MG63 (cell line): ENCODE measurements at places on chromosomes 5 and 9.

DNA sequence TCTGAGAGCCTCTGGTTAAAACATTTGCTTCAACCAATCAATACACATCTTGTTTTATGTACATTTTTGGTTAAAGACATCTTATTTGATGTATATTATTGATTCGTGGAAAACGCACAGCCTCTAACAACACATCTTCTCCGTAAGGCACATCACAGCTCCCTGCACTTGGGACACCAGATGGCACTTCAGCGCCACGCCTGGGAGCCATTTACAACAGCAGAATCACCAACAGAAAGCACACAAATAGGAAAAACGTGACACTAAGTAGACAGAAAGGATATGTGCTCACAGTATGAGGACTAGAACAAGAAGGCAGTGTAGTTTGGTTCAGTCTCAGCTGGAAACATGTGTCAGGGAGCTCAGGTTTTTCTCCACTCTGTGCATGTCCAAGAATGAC lies 199.7 kb downstream of the ROR2 start:
- no peak for DNase-seq

GRCh38 chr9:132175431-132175830 lies 13.6 kb downstream of the NTNG2 start:
- no peak for DNase-seq

DNA sequence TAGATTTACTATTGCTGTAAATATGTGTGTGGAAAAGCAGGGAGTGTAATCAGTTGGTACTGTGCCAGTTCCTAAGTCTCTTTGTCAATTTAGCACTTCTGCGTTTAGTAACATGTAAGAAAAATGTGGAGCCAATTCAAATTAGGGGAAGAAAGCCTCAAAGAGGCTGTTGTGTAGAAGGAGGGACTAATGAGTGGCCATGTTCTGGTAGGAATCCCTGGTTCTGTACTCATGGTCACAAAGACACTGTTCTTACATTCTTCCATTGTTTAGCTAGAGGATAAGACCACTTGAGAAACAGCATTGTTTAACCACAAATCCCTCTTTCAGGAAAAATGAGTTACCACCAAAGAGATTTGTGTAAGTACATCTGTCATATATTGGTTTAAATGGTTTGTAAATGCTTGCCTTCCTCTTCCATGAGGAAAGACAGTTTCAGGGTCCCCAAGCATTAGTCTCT lies 14.9 kb downstream of the ARHGEF28 start:
- no peak for DNase-seq

- DNase-seq, result no peak
Measured at GRCh38 chr5:6861036-6861435, 147.8 kb downstream of the TENT4A start.

GRCh38 chr9:126162611-126163381 lies 163.8 kb upstream of the MVB12B start:
- DNase-seq, result no peak

DNA sequence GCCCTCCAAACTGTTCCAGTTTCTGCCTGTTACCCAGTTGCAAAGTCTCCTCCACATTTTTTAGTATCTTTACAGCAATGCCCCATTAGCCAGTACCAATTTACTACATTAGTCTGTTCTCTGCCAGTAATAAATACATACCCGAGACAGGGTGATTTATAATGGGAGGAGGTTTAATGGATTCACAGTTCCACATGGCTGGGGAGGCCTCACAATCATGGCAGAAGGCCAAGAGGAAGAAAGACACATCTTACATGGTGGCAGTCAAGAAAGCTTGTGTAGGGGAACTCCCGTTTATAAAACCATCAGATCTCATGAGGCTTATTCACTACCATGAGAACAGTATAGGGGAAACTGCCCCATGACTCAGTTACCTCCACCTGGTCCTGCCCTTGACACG lies 600.7 kb upstream of the CDH6 start:
- DNase-seq, result no peak

DNA sequence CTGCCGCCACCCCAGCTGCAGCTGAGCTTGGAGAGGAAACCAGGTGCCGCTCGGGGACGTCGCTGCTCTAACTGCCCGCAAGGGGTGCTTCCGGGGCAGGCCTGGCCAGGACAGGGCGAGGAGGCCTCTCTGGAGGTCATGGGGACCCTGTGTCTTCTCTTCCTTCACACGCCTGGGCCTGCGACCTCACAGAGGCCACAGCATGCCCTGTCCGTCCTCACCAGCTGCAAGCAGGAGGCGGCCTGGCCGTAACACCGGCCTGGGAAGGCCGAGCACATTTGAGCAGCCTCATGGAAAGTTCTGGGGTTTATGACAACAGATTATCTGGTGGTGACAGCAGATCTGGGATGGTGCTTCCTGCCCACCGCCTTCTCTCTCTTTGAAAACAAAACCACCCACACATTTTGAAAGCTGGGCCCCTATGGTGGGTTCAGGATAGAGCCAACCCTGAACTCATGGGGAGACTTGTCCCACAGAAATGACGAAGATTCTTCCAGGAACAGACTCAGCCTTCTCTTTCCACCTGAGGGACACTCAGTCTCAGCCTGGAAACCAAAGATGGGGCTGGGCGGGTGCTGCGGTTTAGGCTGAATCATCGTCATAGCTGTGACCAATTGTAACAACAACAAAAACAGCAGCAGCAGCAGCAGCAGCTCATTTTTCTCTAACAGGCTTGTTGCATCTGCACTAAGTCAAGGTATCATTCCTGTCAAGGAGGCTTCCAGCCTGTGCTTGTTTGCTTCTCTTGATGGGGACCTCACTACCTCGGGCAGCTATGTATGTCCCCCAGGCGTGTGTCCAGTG lies 99.6 kb upstream of the RAPGEF1 start:
- DNase-seq, result peak; percentile 75

GRCh38 chr9:132602207-132602606 lies 19.8 kb downstream of the BARHL1 start:
- DNase-seq, result no peak

- no peak for DNase-seq
Measured at GRCh38 chr9:38720083-38720745, at the start of gene FAM240B. Gene FAM240B, minus strand, starts transcription at chr9:38720133. Its CDS starts 16,134 bp downstream, at chr9:38703999.

DNA sequence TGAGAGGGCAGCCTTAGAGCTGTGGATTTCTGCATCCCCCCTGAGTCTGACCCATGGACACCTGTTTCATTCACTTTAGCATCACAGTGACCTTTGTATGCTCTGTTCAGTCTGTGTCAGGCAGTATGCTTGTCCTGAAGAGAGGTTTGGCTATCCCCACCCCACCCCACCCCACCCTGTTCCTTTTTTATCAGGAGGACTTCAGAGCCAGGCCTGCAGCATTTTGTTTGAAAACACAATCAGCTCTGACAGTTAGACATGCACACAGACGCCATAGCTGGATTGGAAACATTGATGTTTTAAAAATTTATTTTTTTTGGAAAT lies 142.2 kb downstream of the NTRK2 start:
- DNase-seq, result no peak

DNA sequence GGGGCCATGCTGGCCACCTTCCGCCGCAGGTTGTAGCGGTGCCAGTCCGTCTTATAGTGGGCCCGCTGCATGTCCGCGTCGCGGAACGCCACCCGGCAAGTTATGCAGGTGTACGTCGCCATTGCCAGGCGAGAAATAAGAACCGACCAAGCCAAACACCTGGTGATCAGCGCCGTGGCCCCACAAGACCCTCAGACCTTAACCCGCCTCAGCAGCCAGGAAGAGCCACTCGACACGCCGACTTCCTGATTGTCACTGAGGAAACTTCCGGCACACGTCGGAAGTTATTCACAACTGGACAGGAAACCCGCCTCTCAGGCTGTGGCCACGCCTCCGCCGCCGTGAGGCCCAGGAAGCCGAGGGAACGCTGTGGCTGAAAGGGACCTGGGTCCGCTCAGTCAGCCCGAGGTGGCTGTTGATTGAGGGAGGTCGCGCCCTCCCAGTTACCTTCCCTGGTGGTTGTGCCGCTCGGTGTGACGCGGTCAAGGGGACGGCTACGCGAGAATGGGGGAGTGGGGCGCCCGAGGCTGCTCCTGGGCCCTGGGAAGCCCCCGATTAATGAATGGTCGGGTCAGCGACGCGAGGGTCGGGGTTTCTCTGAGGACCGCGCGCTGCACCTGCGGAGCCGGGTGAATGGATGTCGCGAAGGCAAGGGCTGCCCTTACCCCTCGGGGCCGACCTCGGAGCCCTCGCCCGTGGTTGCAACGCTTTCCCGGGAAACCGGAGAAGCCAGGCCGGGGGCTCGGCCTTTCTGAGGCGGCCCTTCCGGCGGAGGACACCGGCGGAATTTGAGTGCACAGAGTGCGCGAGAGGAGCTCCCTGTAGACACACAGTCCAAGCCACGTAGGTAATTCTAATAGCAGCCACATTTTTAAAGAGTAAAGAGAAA lies at the start of gene ZNF622:
Gene ZNF622, minus strand, starts transcription at position 257 of the 889 bp plus-strand sequence. Its CDS starts 135 bp downstream, at position 122.
- DNase-seq, result peak; percentile 93

DNA sequence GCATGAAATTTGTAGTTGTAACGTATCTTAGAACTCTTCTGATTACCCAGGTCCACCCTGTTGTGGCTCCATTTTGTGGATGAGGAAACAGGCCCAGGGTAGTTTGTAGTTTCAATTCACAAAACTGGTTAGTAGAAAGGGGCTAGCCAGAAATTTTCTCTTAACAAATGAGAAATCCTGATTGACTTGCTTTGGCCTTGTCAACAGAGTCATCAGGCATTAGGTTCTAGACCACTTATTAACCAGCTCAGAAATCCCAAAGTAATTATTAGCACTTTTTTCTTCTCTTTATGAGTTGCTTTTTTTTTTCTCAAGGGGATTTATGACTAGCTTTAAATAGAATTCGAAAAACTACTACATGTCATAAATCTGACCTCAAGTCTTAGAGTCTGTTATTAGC lies 160.2 kb downstream of the SH3GL2 start:
- no peak for DNase-seq

DNA sequence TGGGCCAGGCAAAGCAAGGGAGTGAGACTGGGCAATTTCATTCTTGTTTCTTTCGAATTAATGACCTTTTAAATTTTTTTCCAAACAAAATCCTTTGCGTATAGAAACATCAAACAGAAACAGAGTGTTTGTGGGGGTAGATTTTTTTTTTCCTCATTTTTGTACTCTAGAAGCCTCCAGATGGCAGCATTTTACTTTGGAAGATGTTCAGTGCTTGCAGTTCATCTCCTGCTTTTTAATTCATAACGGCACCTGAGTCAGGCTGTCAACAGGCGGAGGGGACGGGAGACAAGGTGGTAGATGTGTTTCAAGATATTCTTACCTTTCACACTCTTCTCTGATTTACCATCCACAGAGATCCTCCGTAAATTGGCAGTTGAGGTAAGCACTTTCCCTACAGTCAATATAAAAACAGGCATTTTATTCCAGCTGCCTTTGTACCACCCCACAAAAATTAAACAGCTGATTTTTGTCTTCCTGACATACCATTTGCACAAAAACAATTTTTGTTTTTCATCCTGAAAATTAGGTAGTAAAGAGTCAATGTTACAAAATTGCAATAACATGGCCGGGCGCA lies 99.5 kb upstream of the FBXL17 start:
- no peak for DNase-seq

DNA sequence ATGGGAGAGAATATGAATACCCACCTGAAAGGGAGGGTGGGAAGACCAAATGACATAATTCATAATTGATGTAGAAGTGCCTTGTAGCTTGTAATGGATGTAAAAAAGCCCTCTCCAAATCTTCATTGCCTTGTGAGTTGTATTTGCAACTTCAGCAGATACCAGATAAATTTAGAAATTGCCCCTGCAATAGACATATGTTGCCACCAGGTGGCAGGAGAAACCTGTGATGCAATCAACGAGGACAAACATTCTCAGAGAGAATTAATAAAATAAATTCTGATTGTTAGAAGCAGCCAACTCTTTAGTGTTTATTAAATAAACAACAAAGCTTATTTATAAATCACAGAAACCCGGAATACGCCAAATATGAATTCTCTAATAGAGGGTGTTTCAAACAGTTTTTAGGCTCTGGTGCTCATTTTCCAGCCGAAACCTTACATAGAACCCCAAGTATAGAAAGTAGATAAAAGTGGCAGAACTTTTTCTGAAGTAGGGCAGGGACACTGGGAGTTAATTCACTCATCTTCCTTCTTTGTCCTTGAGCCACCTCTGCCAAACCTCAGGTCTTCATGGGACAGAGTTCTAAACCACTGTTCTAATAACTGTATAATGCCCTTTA lies 147.8 kb downstream of the TMEM38B start:
- DNase-seq, result no peak

- DNase-seq, result no peak
Measured at GRCh38 chr5:172895549-172895948, 61.5 kb downstream of the ERGIC1 start.

DNA sequence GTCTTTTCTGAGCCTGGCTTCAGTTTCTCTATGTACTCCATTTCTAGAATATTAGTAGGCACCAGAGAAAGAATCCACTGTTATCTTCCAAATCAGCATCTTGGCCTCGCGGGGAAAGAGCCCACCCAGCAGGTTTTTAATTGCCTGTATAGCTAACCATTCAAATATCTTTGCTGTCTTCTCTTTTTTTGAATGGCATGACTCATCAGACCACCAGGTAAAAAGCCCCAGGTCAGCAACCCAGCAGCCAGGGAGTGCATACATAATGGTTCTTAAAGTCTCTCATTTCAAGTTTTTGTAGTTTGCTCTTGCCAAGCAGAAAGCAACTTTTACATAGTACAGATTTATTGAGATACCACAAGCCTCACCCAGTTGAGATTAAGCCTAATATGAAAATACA lies 50.7 kb downstream of the TMEM167A start:
- DNase-seq, result no peak

- DNase-seq, result peak; percentile 13
Measured at GRCh38 chr5:122458278-122458872, 146.3 kb downstream of the SNCAIP start.
